Lung (tissue), 17 donors: ENCODE measurements at places on chromosomes 1 and 21.
A peak's percentile ranks its signal among the peaks of the same experiment; 100 is the strongest.

DNA sequence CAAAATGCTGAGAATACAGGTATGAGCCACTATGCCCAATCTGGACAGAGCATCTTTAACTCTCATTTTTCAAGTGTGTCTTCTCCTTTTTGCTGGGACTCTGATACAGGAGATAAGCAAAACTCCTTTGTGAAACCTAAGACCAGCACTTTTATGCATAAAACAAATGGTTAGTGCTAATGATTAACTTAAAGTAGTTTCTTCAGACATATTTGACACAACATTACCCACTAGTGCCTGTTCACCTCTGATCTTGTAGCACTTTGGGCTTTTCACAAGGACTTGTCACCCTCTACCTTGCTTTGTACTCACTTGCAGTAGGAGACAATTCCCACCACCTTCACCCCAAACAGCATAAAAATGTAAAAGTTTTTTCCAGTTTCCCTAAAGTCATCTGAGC, 216.3 kb downstream of the RGS7 start:
- no peak for DNase-seq

GRCh38 chr1:42993502-42994136, 35.0 kb upstream of the SLC2A1 start:
- no peak for DNase-seq

DNA sequence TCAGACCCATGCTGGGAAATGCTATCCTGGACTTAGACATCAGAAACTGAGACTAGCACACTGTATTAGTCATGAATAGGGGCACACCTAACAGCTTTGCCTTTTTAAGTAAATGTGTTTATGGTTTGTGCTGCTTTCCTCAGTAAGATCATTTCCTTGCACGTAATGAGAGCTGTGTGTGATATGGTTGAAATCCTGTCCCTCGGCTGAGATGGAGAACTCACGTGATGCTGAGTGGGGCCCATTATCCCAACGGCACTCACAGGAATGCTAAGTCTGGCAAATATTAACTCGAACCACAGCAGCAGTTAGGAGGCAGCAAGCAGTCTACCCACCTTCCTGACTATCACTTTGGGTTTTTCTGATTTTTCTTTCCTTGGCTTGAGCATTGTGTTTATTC, 38.2 kb downstream of the BCL9 start:
- DNase-seq: peak; percentile 70

GRCh38 chr1:27596261-27596660, 7.7 kb downstream of the AHDC1 start:
- no peak for DNase-seq

GRCh38 chr1:96992871-96993270, 271.3 kb downstream of the PTBP2 start:
- no peak for DNase-seq

DNA sequence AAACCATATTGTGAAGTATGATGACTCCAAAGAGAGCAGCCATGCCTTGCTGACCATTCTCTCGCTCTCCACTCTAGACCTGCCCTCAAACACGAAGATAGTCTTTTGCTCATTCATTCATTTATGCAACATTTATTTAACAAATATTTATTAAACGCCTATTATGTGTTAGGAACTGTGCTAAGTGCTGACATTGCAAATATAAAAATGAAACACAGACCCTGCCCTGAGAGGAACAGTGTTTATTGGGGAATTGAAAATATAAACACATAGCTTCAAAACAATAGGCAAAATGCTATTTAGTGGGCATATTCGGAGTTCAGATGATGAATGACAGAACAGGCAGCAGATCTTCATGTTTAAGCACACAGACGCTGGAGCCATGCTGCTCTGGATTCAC, 213.6 kb downstream of the NUF2 start:
- DNase-seq: no peak

GRCh38 chr1:198212675-198213074, 55.9 kb downstream of the NEK7 start:
- no peak for DNase-seq
